ENCODE measurements at places on chromosomes 7 and 10. TPM values are rescaled to one million over a fixed set of nuclear protein-coding genes. Genes with fewer than 3 reads are reported as not detected.

DNA sequence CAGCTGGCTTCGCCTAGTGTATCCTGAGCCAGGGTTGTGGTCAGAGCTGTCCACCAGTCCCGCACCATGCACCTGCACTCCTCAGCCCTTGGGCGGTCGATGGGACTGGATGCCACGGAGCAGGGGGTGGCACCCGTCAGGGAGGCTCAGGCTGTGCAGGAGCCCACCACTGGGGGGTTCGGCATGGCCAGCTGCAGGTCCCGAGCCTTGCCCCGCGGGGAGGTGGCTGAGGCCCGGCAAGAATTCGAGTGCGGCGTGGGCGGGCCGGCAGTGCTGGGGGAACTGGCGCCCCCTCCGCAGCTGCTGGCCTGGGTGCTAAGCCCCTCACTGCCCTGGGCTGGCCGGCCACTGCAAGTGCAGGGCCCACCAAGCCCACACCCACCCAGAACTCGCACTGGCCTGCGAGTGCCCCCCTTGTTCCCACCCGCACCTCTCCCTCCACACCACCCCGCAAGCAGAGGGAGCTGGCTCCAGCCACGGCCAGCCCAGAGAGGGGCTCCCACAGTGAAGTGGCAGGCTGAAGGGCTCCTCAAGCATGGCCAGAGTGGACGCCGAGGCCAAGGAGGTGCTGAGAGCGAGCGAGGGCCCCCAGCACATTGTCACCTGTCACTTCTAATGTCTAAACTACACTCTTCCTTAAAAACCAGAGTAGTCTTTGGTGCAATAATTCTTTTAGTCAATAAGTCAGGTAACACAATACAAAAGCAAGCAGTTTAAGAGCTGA lies 11.0 kb downstream of the FAM25A start:
- DNase-seq, result no peak

- DNase-seq, result no peak
Observed at GRCh38 chr7:30312178-30312577, 27.8 kb downstream of the ZNRF2 start.

- no peak for DNase-seq
Observed at GRCh38 chr7:118052336-118052735, 131.6 kb upstream of the LSM8 start.

- peak; percentile 52 for DNase-seq
Observed at GRCh38 chr10:97378933-97379921, 21.9 kb downstream of the RRP12 start.

- no peak for DNase-seq
Observed at GRCh38 chr7:94832051-94832450, 75.3 kb upstream of the PPP1R9A start.

DNA sequence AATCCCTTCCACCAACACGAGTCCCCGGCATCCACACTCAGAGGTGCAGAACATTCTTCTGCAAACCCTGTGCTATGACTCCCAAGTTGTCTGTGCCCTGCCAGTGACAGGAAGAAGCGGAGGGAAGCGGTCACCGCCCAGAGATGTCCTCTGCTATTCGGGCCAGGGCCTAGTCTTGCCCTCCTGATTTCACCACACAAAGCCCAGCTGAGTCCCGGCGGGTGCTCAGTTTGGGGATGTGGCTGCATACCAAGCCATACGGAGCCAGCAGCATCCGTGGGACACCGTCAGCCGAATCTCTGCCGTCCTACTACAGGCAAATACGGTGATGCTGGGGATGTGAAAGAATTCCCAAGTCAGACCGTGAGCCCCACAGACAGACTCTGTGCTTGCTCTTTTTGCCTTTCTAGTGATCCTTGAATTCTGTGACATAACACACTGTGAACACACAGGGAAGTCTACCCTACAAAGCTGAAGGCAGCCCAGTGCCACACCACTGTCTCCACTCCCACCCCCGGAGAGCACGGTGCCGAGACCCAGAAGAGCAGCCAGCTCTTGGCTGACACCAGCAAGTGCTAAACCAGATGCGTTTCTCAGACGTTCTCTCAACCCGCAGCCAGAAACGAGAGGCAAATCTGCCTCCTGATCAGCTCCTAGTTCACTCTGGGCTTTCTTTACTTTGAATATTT lies 2.0 kb downstream of the STK32C start:
- peak; percentile 63 for DNase-seq

DNA sequence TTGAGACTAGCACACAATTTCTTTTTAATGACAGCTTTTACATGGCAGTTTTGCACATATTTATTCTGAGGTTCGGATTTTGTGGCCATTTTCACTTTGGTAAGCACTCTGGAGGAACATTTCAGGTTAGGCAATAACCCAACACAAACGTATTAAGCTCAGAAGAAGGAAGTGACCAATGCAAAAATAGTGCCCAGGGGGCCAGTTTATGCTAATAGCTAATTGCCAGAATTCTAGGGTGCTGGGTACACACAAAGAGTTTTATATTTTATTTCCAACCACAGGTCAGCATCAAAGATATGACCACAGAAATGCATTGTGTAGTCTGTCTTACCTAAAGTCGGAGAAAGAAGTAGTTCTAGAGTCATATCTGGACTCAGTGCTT lies 8.4 kb upstream of the AGR2 start:
- DNase-seq, result no peak

DNA sequence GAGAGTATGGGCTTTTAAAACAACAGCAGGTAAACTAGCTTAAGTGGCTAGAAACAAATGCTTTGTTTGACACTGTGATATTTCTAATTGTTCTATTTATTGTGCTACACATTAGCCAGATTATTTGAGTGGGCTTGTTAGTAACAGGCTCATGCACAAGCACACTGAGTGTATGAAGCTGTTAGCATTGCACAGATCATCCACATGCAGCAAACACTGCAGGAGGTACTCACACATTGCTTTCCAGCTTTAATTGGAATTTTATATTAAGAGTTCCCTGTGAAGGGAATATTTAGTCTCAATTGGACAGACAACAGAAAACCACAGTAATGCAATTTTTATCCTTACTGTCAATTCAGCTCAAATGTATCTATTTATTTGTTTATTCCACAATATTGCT lies 92.9 kb upstream of the ZNF804B start:
- no peak for DNase-seq

- peak; percentile 83 for DNase-seq
Observed at GRCh38 chr7:1224086-1224716, 8.5 kb upstream of the UNCX start.

DNA sequence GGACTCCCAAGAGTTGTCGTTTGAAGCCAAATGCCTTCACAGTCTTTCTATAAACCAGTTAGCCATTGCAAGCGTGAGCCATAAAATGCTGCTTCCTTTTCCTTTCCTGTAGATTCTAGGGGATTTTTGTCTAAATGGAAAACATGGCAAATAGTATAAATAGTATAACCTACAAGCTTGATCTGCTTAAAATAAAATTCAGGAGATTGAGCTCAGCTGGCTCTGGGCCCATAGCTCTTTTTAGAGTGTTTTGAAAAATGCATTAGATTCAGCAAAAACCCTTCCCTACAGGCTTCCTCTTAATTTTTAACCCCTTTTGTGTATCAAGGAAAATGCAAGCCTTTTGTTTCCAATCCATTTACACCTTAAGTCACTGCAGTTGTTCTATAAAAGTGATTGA lies 190.1 kb upstream of the GDF10 start:
- DNase-seq, result no peak

DNA sequence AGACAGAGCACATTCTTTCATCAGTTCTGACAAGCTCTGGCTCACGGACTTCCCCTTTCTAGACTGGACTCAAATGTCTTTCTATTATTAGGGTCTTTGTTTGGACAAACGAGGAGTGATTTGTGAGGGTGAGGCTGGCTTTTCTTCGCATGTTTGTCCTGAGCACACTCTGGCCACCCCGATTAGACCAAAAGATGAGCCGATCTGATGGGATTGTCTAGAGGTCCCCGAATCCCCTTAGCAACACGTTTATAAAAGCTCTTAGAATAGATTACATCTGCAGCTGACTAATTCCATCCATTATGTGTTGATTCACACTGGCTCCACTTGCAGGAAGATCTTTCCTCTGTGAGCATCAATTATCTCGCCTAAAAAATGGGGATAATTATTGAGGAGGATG lies 675.4 kb upstream of the AUTS2 start:
- DNase-seq, result no peak

DNA sequence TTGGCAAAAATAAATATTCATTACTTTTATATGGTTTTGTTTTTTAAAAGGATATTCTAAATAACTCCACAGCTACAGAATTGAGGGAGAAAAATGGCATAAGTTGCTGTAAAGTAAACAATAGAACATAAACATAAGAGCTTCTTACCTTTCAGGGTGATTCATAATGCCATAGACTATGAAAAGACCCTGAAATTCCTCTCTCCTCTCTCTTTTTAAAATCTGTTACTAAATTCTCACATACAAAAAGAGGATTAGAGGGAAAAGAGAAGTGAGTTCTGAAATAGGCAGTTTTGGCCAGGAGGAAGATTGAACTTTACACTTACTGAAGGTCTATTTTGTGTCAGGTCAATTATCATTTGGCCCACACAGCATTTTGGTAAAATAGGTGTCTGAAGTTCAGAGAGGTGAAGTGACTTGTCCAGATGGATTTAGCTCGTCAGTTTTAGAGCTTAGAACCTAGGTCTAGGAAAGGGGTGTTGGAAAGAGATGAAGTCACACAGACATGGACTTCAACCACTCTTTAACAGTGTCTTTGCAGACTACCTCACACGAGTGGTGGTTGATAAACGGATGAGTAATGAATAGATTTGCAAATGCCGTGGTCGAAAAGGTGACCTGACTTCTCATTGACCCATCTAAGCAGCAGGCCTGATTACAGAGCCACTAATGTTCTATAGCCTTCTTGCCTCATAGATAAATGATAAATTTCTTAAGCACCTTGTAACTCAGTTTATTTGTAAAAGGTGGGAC lies 190.6 kb upstream of the CCDC6 start:
- no peak for DNase-seq

Gene IKZF1
- total RNA-seq, result under 0.01 TPM

Gene PIP
- total RNA-seq, result not detected

Gene GATAD1
- 51.3 TPM for total RNA-seq

Gene NRG3
- total RNA-seq, result not detected
